Activated naive CD8-positive, alpha-beta T cell treated with anti-CD3 and anti-CD28 coated beads, Interleukin-2, amount 10 ng/mL, durations not matched to agents 7 days and 5 days (primary cell): ENCODE measurements at places on chromosomes 7 and 10.
A peak's percentile ranks its signal among the peaks of the same experiment; 100 is the strongest.

GRCh38 chr7:2508327-2509215 is 11.0 kb upstream of the LFNG start:
- H3K27me3 ChIP-seq, result no peaks in the 10 kb centered on the region
- peaks cover 37% of the 10 kb centered on the region for H3K4me1 ChIP-seq
- peak; percentile 79 for DNase-seq
- no peaks in the 10 kb centered on the region for H3K36me3 ChIP-seq

GRCh38 chr10:116098411-116099022 is 174.5 kb downstream of the GFRA1 start:
- H3K4me1 ChIP-seq, result no peaks in the 10 kb centered on the region
- no peak overlapping the region for H3K4me3 ChIP-seq
- no peaks in the 10 kb centered on the region for H3K36me3 ChIP-seq
- no peak overlapping the region for H3K27ac ChIP-seq
- no peaks in the 10 kb centered on the region for H3K27me3 ChIP-seq

- no peak for DNase-seq
- H3K4me3 ChIP-seq, result no peak overlapping the region
- H3K27me3 ChIP-seq, result no peaks in the 10 kb centered on the region
- no peak overlapping the region for H3K27ac ChIP-seq
Measured at GRCh38 chr7:133152875-133153274, 71.0 kb upstream of the CHCHD3 start.

DNA sequence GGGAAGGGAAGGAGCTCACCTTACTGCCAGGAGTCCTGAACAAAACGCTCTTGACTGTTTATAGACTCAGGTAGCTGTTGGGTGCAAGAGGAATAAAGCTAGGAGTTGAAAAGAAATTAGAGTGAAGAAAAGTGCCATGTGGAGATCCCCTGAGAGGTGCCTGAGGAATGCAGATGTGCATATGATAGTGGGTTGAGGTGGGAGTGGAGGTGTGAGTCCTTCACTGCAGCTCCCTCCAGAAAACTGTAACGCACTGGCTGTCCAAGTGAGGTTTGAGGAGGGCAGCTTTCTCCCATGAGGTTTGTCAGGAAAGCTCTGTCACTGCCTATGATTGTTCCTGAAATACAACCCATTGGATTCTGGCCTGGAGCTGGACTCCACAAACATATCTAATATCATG is 904.8 kb upstream of the POT1 start:
- H3K27me3 ChIP-seq, result no peaks in the 10 kb centered on the region
- H3K27ac ChIP-seq, result no peak overlapping the region
- H3K36me3 ChIP-seq, result no peaks in the 10 kb centered on the region

GRCh38 chr7:132410385-132410784 is 165.9 kb downstream of the PLXNA4 start:
- peaks cover 20% of the 10 kb centered on the region for H3K36me3 ChIP-seq
- H3K27me3 ChIP-seq, result peaks cover 8% of the 10 kb centered on the region
- H3K4me1 ChIP-seq, result peaks cover 9% of the 10 kb centered on the region
- no peak overlapping the region for H3K27ac ChIP-seq
- no peak overlapping the region for H3K4me3 ChIP-seq

DNA sequence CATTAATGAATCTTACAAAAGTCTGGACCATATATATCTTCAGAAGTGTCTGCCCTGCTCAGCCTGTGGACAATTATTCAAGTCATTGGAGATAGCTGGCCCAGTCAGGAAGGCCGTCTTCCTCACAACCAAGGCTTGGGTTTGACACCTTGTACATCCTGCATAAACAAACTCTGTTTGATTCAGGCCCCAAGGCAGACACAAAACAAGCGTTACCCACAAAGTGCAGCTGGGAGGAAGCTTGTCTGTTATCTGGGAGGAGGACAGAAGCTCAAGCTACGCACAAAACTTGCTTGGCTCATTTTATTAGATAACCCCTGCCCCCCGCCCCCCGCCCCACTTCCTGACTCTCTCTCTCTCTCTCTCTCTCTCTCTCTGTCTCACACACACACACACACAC is 166.9 kb upstream of the WDR11 start:
- no peak for DNase-seq
- H3K36me3 ChIP-seq, result no peaks in the 10 kb centered on the region
- H3K4me3 ChIP-seq, result no peak overlapping the region
- no peaks in the 10 kb centered on the region for H3K4me1 ChIP-seq

DNA sequence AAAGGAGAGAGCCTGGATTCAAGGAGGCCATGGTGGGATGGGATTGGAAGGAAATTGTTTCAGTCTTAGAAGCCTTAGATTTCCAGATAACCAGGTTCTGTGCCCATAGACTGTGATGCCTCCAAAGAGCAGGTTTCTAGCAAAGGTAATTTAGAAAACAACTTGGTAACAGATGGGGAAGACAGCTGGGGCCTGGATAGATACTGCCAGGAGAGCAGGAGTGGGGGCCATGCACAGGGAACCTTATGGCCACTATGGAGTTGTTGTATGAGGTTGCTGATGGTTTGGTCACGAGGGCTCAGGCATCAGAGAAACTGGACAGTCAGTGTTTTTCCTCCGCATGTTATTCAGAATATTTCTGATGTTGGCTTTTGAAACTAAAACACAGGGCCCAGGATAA is 901.9 kb downstream of the LRMDA start:
- no peak overlapping the region for H3K4me3 ChIP-seq
- peaks cover 2% of the 10 kb centered on the region for H3K4me1 ChIP-seq
- DNase-seq, result no peak
- no peaks in the 10 kb centered on the region for H3K27me3 ChIP-seq

DNA sequence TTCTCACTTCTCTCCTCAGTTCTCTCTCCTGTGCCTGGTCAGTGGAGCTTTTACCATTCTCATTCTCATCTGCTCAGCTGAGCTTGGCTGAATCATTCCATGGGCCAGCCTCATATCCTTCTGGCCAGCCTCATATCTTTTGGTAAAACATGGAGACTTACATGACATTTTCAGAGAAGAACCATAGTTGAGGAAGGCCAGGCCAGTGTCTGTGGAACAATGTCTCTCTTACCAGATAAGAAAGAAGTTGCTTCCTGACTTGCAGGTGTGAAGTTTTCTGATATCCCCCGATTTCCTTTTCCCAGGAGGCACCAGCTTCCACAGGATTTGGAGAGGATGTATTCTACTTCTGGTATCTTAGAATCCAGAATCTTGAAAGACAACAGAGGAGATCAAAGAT is 24.7 kb downstream of the ST7 start:
- no peaks in the 10 kb centered on the region for H3K4me1 ChIP-seq
- no peak overlapping the region for H3K27ac ChIP-seq
- H3K27me3 ChIP-seq, result no peaks in the 10 kb centered on the region
- no peak overlapping the region for H3K4me3 ChIP-seq
- DNase-seq, result no peak

DNA sequence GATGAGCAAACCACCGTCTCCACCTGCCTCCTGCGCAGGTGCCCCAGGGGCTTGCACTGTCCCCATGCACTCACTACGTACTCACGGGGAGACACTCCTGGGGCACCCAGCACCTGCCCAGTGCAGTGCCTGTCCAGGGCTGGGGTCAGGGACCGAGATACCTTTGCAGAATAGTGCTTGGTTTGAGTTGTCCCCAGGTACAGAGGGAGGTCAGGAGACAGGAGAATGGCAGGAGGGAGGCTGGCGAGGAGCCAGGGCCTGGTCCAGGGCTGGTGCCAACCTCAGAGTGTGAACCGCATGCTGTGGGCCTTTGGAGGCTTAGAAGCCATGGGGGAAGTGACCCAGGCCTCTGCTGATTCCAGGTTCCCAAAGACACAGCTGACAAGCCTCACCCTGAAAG is 110.1 kb upstream of the GPR26 start:
- no peaks in the 10 kb centered on the region for H3K36me3 ChIP-seq
- H3K27ac ChIP-seq, result no peak overlapping the region
- no peak for DNase-seq
- H3K4me3 ChIP-seq, result no peak overlapping the region
- H3K4me1 ChIP-seq, result no peaks in the 10 kb centered on the region

DNA sequence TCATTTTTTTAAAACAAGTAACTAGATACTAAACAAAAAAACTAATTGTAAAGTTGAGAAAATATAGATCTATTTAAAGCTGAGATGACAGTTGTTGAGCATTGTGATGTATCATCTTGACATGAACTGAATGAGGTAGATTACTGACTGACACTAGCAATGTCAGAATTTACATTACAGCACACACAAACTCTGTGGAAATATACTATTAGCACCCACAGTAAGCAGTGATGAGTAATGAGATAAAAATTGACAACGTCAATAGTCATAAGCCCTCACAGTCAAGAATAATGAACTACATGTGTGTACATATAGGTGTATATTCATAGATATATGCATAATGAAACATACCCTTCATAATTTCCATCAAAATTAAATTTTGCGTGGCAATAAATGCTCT is 368.4 kb downstream of the TFEC start:
- H3K4me1 ChIP-seq, result no peaks in the 10 kb centered on the region
- no peak for DNase-seq
- no peak overlapping the region for H3K27ac ChIP-seq

GRCh38 chr10:331186-331585 is 195.9 kb downstream of the ZMYND11 start:
- peaks cover 24% of the 10 kb centered on the region for H3K4me1 ChIP-seq
- H3K4me3 ChIP-seq, result no peak overlapping the region
- H3K36me3 ChIP-seq, result no peaks in the 10 kb centered on the region
- H3K27me3 ChIP-seq, result no peaks in the 10 kb centered on the region
- H3K27ac ChIP-seq, result no peak overlapping the region

GRCh38 chr7:142566271-142566670 is 183.0 kb upstream of the PRSS1 start:
- no peak for DNase-seq
- no peak overlapping the region for H3K27ac ChIP-seq
- peaks cover 8% of the 10 kb centered on the region for H3K4me1 ChIP-seq
- peaks cover 12% of the 10 kb centered on the region for H3K27me3 ChIP-seq

- no peaks in the 10 kb centered on the region for H3K36me3 ChIP-seq
- no peaks in the 10 kb centered on the region for H3K4me1 ChIP-seq
- H3K27ac ChIP-seq, result no peak overlapping the region
- H3K4me3 ChIP-seq, result no peak overlapping the region
- H3K27me3 ChIP-seq, result no peaks in the 10 kb centered on the region
Measured at GRCh38 chr10:106973288-106973687, 191.2 kb downstream of the SORCS1 start.

GRCh38 chr7:84568781-84569180 is 374.2 kb upstream of the SEMA3A start:
- no peaks in the 10 kb centered on the region for H3K4me1 ChIP-seq
- H3K36me3 ChIP-seq, result no peaks in the 10 kb centered on the region
- H3K27ac ChIP-seq, result no peak overlapping the region
- H3K27me3 ChIP-seq, result no peaks in the 10 kb centered on the region

DNA sequence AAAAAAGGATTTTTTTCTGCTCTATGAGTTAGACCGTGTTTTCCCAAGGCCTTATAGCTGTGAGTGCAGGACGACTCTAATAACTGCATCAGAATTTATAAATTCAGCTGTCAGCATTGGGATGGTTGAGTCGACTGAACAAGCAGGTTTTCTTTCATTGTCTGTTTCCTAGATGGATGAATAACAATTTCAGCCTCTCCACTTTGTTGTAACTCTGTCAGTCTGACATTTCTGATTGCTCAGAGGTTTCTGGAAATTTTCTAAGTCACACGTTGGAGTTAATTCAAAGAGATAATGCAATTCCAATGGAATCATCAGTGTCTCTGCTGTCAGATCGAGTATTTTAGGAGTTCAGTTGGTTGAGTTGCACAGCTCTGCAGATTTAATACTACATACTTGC is 159.2 kb downstream of the CHN2 start:
- H3K36me3 ChIP-seq, result no peaks in the 10 kb centered on the region
- peaks cover 8% of the 10 kb centered on the region for H3K27me3 ChIP-seq
- no peak overlapping the region for H3K4me3 ChIP-seq
- DNase-seq, result no peak

GRCh38 chr7:76333511-76334101 is 25.2 kb downstream of the YWHAG start:
- peaks cover 13% of the 10 kb centered on the region for H3K4me1 ChIP-seq
- H3K4me3 ChIP-seq, result no peak overlapping the region
- peaks cover 16% of the 10 kb centered on the region for H3K36me3 ChIP-seq
- DNase-seq, result no peak
- H3K27me3 ChIP-seq, result no peaks in the 10 kb centered on the region

DNA sequence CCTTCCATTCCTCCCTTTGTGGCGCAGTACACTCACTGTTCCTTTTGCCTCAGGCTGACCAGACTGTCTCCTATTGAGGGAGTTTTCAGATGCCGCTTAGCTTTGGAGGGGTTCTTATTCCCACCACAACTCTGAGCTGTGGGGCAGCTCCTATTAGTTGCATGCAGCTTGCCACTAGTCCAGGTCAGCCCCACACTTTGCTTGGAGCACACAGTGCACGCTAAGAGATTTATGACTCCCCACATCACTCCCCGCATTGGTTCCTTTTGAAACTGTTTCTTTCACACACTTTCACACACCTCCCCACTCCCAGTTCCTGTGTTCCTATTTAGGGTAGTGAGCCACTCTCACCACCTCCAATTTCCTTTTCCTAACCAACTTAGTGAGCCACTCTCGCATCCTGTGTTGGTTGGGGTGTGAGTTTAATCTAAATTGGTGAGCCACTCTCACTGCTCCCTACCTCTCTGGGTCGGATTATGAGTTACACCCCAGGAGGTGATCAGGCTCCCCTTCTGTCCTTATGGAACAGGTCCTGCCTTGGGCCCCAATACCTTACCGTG is 10.4 kb upstream of the ZNF485 start:
- peaks cover 14% of the 10 kb centered on the region for H3K36me3 ChIP-seq
- peak overlapping the region; percentile 67 for H3K4me3 ChIP-seq
- peak; percentile 40 for DNase-seq
- H3K27ac ChIP-seq, result peak overlapping the region; percentile 92

GRCh38 chr7:13731643-13732042 is 257.8 kb downstream of the ETV1 start:
- no peak overlapping the region for H3K27ac ChIP-seq
- no peaks in the 10 kb centered on the region for H3K4me1 ChIP-seq
- no peak overlapping the region for H3K4me3 ChIP-seq
- DNase-seq, result no peak
- H3K36me3 ChIP-seq, result no peaks in the 10 kb centered on the region

DNA sequence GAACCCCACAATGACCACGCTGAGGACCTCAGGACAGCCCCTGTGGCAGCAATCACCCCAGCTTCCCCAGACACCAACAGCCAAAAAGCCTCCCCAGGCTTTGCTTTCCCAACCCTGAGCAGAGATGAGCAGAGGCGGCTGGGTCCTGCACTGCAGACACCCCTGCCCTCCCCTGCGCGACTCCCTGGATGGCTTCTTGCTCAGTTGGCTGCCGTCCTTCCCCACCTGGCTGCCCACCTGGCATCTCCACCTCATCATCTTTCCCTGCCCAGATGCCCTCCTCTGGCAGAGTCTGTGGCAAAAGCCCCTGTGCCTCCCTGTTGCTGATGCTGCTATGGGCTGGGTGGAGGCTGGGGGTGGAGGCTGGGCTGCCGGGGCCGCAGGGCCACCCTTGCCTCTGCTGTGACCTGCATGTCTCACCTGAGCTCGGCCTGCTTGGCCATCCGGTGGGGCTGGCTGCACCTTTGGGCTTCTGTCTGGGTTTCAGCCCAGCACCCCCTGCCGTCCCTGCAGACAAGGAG is 567.7 kb downstream of the TCERG1L start:
- no peak overlapping the region for H3K27ac ChIP-seq
- no peak overlapping the region for H3K4me3 ChIP-seq

GRCh38 chr7:128827248-128827958 is 2.8 kb upstream of the FLNC start:
- peaks cover 38% of the 10 kb centered on the region for H3K27me3 ChIP-seq
- H3K27ac ChIP-seq, result no peak overlapping the region
- H3K36me3 ChIP-seq, result no peaks in the 10 kb centered on the region
- peaks cover 6% of the 10 kb centered on the region for H3K4me1 ChIP-seq
- H3K4me3 ChIP-seq, result no peak overlapping the region

- H3K4me3 ChIP-seq, result no peak overlapping the region
- H3K4me1 ChIP-seq, result peaks cover 6% of the 10 kb centered on the region
- H3K27me3 ChIP-seq, result no peaks in the 10 kb centered on the region
- H3K36me3 ChIP-seq, result peaks cover 13% of the 10 kb centered on the region
- no peak overlapping the region for H3K27ac ChIP-seq
- DNase-seq, result no peak
Measured at GRCh38 chr7:100467638-100468373, 3.7 kb upstream of the SPACDR start.

- no peak overlapping the region for H3K27ac ChIP-seq
- H3K27me3 ChIP-seq, result no peaks in the 10 kb centered on the region
Measured at GRCh38 chr7:143285806-143286521, 1.2 kb downstream of the TMEM139 start.
